ENCODE measurements at places on chromosomes 7 and 10.

DNA sequence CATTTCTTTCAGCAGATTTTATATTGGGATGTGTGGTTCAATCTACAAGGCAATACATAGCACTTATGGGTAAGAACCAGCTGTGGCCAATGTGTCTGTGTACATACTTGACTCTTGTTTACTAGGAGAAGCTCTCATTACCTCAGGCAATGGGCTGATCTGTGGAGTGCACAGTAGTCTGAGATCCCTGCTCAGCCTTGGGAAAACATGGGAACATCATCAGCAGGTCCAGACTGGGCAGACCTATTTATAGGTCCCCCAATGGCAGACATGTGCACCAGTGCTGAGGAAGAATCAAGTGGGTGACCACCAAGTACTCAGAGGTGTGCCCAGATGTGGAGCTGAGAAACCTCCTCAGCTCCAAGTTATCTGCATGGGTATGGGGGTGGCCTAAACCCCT, 349.7 kb downstream of the KIF20B start:
- H3K4me3 ChIP-seq: no peak overlapping the region
- no peaks in the 10 kb centered on the region for H3K4me1 ChIP-seq
- no peak for DNase-seq
- no peaks in the 10 kb centered on the region for H3K36me3 ChIP-seq

DNA sequence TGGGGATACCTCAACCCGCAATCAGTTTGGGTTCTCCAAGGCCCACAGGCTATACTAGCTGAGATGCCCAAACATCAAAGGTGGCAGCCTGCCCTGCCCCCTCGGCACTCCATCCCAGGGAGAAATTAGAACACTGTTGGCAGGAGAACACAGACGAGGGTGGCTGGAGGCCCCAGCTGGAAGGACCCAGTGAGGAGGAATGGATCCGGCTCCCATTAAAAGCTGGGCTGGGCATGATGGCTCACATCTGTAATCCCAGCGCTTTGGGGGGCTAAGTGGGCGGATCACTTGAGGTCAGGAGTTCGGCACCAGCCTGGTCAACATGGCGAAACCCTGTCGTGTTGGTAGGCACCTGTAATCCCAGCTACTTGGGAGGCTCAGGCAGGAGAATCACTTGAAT, 199.9 kb upstream of the GNAI1 start:
- no peaks in the 10 kb centered on the region for H3K36me3 ChIP-seq
- H3K27me3 ChIP-seq: no peaks in the 10 kb centered on the region
- DNase-seq: no peak

GRCh38 chr10:92702301-92702916, 12.7 kb downstream of the HHEX start:
- H3K36me3 ChIP-seq: no peaks in the 10 kb centered on the region
- no peak overlapping the region for H3K4me3 ChIP-seq
- H3K4me1 ChIP-seq: peaks cover 19% of the 10 kb centered on the region
- DNase-seq: no peak

DNA sequence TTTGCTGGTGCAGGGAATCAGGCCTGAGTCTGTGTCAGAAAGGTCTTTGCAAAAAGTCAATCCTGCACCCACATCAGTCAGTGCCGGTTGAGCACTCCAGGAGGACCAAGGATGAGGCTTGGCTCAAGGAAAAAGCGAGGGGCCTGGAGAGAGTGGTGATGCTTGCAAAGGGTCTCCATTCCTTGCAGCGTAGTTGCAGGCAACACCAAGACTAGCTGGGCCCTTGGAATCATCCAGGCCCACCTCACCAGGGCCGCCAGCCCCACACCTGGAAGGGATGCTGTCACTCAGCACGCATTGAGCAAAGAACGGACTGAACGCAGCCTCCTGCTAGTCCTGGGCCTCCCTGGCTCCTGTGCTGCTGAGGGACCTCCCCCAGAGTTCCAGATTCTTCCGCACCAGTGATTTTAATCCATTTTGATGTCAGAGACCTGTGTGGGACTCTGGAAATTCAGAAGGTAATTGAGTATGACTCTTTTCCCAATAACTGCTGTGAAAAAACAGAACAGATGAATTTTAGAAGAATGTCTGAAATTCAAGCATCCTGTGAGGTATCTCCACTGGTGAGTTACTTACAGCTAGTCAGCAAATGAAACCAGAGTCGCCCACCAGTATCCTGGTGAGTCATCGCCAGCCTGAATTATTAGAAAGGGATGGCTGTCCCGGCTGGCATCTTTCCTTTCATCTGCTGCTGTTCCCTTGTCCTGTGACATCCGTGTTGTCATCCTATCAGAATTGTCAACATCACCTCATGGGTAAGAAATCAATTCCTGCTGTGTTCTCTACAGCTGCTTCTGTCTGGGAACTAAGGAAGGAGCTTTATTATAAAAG, 150.8 kb upstream of the NPS start:
- no peaks in the 10 kb centered on the region for H3K4me1 ChIP-seq
- no peak overlapping the region for H3K4me3 ChIP-seq
- DNase-seq: no peak
- H3K27ac ChIP-seq: no peak overlapping the region

DNA sequence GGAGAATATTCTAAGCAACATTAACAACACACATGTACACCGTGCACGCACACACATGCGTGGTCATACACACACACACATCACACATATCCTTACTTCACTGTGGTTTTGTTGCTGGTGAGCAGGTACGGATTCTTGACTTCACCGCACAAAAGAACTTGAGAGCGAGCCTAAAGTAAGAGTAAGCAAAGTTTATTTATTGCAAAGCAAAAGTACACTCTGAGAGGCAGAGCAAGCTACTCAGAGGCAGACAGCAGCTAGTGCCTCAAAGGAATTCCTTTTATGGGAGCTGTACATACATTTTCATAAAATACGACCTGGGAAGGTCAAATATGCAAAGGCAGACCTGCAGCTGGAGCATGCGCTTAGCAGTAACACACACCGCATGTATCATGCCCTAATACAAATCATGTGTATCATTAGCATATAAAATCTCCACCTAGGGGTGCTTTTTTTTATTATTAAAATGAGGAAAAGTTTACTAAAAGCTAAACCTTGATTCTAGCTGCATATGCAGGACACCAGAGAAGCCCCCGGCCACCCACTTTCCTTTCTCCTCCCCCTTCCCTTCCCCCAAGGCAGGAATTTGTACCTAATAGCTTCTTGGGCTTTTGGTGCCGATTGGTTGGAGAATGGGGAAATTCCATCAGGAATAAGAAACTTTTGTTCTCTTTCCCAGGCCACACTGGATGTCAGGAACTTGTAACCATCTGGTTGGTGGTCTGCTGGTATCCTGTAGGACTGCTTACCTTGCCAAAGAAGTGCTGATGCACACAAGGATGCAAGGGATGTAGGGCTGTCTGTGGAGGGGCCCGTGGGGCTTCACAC, 16.5 kb upstream of the GPR37 start:
- H3K27me3 ChIP-seq: no peaks in the 10 kb centered on the region
- H3K27ac ChIP-seq: no peak overlapping the region
- no peak for DNase-seq
- H3K4me1 ChIP-seq: no peaks in the 10 kb centered on the region
- no peak overlapping the region for H3K4me3 ChIP-seq

- DNase-seq: no peak
- no peak overlapping the region for H3K4me3 ChIP-seq
- no peak overlapping the region for H3K27ac ChIP-seq
- H3K36me3 ChIP-seq: no peaks in the 10 kb centered on the region
- peaks cover 3% of the 10 kb centered on the region for H3K4me1 ChIP-seq
- H3K27me3 ChIP-seq: peaks cover 25% of the 10 kb centered on the region
These were observed 440 bp downstream of the CTNNA3 start for GRCh38 chr10:67695555-67695954.

DNA sequence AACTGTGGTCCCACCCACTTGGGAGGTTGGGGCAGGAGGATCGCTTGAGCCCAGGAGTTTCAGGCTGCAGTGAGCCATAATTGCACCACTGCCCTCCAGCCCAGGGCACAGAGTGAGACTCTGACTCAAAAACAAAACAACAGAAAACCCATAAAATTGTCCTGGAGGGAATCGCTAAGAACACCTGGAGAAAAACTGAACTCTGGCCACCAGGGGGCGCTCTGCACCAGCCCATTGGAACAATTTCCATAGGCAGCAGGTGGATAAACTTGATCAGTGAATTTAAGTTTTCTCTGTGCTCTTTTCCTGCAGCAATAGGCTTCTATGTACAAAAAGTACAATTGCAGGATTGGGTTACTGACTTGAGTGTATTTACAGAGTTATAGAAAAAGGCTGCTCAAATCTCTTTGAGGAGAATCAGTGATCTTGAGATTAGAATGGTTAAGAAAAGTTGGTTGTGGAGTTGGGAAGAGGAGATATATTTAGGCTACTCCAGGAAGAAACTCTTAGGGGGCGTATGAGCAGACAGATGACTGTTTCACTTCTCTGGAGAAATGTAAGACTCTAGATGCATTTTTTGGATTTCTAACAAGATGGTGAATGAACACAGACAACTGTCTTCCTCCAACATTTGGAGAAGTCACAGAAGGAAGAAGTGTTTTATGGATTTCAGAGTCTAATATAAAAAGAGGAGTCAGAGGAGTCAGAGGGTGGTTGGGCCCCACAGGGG, 274.9 kb upstream of the GALNT17 start:
- no peak overlapping the region for H3K4me3 ChIP-seq
- no peaks in the 10 kb centered on the region for H3K27me3 ChIP-seq
- DNase-seq: peak; percentile 23
- H3K4me1 ChIP-seq: no peaks in the 10 kb centered on the region
- H3K27ac ChIP-seq: no peak overlapping the region

- H3K27me3 ChIP-seq: no peaks in the 10 kb centered on the region
- DNase-seq: no peak
- peaks cover 2% of the 10 kb centered on the region for H3K36me3 ChIP-seq
These were observed 58.4 kb downstream of the MGMT start for GRCh38 chr10:129525401-129525801.

- H3K36me3 ChIP-seq: no peaks in the 10 kb centered on the region
- no peak overlapping the region for H3K4me3 ChIP-seq
- H3K27ac ChIP-seq: no peak overlapping the region
- H3K27me3 ChIP-seq: no peaks in the 10 kb centered on the region
- H3K4me1 ChIP-seq: no peaks in the 10 kb centered on the region
These were observed 157.8 kb upstream of the PCDH15 start for GRCh38 chr10:54958844-54959243.

DNA sequence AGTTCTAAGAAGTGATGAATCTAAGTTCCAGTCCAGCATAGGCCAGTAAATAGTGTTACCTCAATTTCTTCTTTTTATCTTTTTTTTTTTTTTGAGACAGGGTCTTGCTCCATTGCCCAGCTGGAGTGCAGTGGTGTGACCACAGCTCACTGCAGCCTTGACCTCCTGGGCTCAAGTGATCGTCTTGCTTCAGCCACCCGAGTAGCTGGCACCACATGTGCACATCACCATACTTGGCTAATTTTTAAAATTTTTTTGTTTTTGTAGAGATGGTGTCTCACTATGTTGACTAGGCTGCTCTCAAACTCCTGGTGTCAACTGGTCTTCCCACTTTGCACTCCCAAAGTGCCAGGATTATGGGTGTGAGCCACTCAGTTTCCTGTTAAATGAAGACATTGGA, 126.6 kb upstream of the LYZL2 start:
- H3K4me1 ChIP-seq: peaks cover 15% of the 10 kb centered on the region
- H3K27me3 ChIP-seq: no peaks in the 10 kb centered on the region
- no peak overlapping the region for H3K4me3 ChIP-seq
- no peak for DNase-seq
- no peak overlapping the region for H3K27ac ChIP-seq
- H3K36me3 ChIP-seq: peaks cover 3% of the 10 kb centered on the region

DNA sequence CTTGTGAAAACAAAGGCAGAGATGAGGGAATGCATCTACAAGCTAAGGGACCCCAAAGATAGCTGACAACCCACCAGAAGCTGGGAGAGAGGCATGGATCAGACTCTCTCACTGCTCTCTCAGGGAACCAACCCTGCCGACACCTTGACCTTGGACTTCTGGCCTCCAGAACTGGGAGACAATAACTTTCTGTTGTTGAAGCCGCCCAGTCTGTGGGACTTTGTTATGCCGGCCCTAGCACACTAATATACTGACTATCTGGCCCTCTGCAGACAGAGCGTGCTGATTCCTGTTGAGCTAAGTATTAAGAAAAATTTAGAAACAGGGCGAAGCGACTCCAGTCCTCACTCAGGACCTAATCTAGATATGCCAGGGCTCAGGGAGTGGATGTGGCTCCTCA, 144.3 kb upstream of the TCF7L2 start:
- H3K27me3 ChIP-seq: no peaks in the 10 kb centered on the region
- H3K27ac ChIP-seq: no peak overlapping the region
- H3K4me3 ChIP-seq: no peak overlapping the region
- DNase-seq: no peak
- no peaks in the 10 kb centered on the region for H3K36me3 ChIP-seq

DNA sequence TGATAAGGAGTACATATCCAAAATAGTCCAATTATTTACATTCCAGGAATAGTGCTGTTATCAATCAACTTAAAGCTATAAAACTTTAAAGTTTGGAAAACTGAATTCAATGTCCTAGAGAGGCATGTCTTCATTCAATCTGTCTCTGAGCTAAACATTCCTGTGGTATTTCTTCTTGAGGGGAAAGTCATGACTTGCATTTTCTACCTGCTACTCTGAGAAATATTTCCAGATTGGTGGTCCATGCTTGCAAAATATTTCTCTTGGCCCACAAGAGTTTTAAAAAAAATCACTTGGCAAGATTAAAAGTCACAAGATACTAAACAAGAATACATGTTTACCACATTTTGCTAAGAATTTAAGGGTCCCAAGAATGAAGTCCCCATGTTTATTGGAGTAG, 63.6 kb upstream of the HGF start:
- no peaks in the 10 kb centered on the region for H3K36me3 ChIP-seq
- H3K4me3 ChIP-seq: no peak overlapping the region
- no peaks in the 10 kb centered on the region for H3K4me1 ChIP-seq
- H3K27me3 ChIP-seq: no peaks in the 10 kb centered on the region
- no peak overlapping the region for H3K27ac ChIP-seq
- DNase-seq: no peak

GRCh38 chr10:32988604-32989003, 30.6 kb upstream of the ITGB1 start:
- H3K4me1 ChIP-seq: no peaks in the 10 kb centered on the region
- H3K27me3 ChIP-seq: peaks cover 14% of the 10 kb centered on the region
- no peaks in the 10 kb centered on the region for H3K36me3 ChIP-seq
- no peak for DNase-seq
- H3K4me3 ChIP-seq: no peak overlapping the region
- no peak overlapping the region for H3K27ac ChIP-seq

DNA sequence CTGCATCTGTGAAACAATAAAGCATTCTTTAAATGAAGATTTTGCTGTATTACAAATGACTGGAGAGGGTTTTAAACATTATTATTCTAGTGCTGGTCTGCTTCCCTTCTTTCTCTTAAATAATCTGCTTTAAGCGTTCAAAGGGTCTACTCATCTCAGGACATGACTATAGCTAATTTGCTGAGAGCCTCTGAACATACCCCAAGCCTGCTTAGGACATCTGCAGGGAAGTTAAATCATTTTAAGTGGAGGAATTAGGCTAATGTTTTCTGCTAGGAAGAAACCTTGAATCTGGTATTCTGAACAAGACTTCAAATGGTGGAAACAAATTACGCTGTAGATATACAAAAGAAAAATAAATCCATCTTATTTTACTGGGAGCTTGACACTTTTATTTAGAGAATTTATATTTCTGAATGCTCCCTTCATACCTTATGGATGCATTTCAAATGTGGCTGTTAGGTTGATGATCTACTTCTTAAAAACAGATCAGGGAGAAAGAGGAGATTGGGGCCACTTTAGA, 124.4 kb upstream of the ITGB1 start:
- H3K4me1 ChIP-seq: peaks cover 4% of the 10 kb centered on the region
- H3K4me3 ChIP-seq: no peak overlapping the region
- DNase-seq: no peak
- H3K27me3 ChIP-seq: no peaks in the 10 kb centered on the region

All from T-helper 2 cell treated with Interferon-gamma antibody and Interleukin-4, amounts not matched to agents 5 μg/mL and 100 μg/mL, for 36 hours (primary cell).